ENCODE measurements at places on chromosomes 6 and 20.

GRCh38 chr6:159080217-159080976 is 35.6 kb upstream of the TAGAP start:
- no peak for DNase-seq

DNA sequence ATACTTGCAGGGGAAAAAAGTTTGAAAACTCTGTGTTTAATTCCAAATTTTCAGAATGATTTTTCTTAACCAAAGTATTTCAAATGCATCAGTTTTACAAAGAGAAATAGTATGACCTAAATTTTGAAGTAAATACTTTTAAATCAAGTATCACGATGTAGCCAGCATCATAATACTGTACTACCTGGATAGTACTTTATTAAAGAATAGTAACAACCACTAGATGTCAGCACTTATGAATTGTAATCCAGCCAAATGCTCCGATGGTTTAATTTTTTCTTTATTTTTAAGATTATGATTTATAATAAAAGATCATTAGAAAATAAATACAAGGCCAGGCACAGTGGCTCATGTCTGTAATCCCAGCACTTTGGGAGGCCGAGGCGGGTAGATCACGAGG is 37.2 kb upstream of the HACE1 start:
- DNase-seq: no peak

DNA sequence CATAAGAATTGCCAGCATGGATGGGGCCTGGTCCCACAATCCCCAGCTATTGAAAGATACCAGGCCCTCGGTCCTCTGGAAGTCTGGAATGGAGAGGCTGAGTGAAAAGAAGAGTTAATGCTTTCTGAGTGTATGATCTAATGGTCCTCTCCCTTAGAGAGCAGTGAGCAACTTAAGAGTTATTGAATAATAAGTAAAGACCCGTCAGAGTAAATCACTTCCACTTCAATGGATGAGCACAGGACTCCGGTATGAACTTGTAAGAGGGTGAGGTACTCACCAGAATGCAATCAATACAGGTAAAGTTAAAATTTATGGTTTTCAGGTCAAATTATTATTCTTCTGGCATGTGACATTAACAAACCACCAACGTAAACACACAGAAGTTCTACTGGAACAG is 39.9 kb downstream of the FAXC start:
- DNase-seq: no peak

DNA sequence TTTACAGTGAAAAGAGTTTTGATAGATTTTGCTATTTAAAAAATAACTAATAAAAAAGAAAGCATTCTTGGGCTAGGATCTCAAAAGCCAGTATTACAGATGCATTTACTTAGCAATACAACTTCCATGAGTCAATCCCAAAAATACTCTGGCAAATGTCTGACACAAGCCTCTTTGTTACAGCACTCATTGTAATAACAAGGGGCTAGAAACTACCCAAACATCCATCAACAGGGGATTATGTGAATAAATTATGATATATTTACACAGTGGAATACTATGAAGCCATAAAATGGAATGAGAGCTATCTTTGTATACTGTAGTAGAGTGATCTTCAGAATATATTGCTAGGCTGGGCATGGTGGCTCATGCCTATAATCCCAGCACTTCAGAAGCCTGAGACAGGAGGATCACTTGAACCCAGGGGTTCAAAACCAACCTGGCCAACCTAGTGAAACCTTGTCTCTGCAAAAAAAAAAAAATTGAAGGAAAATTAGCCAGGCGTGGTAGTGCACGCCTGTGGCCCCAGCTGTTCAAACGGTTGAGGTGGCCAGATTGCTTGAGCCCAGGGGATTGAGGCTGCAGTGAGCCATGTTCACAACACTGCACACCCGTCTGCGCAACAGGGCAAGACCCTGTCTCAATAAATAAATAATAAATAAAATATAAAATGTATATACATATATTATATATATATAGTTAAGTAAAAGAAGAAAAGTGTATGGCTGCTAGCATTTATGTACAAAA is 34.7 kb upstream of the TOP1 start:
- DNase-seq: no peak

DNA sequence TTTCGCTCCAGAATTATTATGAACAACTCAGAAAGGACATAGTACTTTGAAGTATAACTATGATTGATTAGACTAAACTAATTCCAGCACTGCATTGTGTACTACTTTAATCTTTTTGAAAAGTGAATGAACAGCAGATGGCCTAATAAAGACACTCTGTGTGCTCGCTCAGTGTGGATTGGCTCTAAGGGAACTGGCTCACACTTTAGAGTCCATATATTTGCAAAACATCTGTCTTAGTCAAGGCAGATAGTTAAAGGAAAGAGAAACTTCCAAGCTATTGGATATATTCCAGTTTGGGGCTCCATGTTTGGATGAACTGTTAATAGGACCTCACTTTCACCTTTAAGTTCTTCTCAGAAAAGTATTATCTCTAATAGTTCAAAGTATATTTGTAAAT is 218.9 kb downstream of the EYA4 start:
- no peak for DNase-seq

- DNase-seq: no peak
These were observed 17.5 kb upstream of the L3MBTL1 start for GRCh38 chr20:43490038-43490437.

DNA sequence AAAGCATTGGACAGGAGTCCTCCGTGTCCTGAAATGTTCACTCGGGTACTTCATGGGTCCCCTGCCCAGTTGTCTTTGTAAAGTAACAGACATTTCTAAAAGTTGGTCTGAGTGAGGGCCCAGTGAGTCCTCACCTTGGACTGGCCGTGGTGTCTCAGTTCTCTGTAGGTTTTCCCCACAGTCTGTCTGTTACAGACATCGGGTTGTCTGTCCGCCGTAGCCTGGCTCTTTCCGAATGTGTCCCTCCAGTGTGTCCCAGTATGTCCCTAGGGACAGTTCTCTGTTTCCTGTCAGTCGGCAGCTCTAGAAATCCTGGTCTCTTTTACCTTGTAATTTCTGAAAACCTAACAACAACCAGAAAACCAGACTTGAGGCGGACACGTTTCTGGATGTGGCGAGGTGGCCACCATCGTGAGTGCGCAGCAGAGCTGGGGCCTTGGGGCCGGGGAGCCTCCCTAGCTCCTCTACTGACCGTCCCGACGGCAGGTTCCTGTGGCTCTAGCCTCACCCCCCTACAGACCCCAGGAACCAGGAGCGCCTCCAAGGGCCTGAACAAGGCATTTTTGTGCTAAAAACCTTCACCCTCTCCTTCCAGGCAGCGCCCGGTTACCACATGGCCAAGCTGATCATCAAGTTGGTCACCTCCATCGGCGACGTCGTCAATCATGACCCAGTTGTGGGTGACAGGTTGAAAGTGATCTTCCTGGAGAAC is 42.2 kb downstream of the PYGB start:
- DNase-seq: no peak

DNA sequence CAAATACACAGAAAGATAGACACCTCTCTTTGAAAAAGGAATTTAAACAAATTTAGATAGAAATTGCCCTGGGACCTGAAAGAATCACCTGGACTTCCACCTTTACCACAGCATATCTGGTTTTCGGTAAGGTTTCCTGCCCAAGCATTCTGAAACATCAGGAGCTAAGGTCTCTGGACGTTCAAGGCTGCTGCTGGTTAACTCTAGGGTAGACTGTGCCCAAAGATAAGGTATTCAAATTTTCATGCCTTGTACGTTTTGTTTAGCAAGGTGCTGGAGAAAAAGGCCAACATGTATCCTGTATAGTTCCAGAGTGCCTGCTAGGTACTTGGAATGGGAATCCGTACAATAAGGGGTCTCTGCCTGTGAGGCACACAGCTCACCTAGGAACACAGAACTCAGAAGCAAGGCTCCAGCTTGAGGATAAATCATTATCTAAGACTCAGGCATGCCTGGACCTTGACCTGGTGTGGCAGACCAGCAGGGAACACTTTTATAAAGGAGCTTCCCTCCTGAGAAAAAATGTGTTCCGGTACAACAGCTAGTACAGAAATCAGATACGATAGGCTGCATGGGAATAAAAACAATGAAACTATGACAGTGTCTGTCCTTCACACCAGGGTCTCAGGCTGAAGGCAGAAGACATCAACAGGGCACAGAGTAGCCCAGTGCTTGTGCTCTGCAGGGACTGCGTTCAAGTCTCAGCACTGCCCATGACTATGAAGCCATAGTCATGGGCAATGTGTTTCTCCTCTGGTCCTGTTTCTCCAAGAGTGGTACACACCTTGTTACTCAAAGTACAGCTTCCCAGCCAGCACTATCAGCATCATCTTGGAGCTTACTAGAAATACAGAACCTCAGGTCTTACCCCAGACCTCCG is 70.4 kb downstream of the METTL24 start:
- no peak for DNase-seq

GRCh38 chr6:23308166-23308565 is 738.8 kb downstream of the HDGFL1 start:
- no peak for DNase-seq

GRCh38 chr20:34896086-34896621 is 19.7 kb downstream of the ACSS2 start:
- DNase-seq: no peak

GRCh38 chr6:139927742-139928305 is 553.4 kb upstream of the CITED2 start:
- no peak for DNase-seq

GRCh38 chr20:4602297-4602631 is 119.4 kb upstream of the PRND start:
- DNase-seq: no peak

DNA sequence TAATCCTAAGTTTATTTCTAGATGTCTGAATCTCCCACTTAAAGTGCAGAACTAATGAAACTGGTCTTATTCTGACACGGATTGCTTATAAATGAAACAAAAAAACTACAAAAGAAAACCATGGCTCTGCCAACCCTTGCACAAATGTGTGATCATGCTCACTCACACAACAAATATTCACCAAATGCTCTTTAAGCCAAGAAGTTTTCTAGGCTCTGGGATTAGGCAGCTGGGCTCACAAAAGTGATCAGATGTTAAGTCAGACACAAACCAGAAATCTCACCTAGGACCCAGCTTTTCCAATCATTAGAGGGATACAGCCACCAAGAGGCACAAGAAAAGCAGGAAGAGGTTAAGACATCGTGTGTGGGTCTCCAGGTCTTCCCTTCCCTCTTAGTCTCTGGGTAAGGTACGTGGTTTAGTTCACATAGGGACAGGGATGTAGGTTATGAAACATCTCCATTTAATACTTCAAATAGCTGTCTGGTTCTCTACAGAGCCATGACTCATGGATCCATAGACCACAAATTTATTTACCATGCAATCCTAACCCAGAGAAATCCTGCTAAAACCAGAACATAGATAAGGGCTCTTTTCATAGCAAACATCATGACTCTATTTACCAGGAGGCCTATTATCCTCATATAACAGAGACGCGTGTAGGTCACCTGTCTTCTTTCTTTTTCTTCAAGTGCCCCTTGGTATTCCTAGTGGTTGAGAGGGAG is 165.2 kb downstream of the WDR27 start:
- no peak for DNase-seq

Data from stimulated activated CD8-positive, alpha-beta memory T cell treated with anti-CD3 and anti-CD28 coated beads, Interleukin-4, amount 100 ng/mL, for 1 hour (primary cell).